ENCODE measurements at places on chromosomes 5 and 9. TPM values are rescaled to one million over a fixed set of nuclear protein-coding genes. Genes with fewer than 3 reads are reported as not detected.

Gene OMD
- not detected for total RNA-seq

Gene FCN2
- total RNA-seq, result not detected

Gene EDIL3
- not detected for total RNA-seq

Gene MYO10
- total RNA-seq, result not detected

Gene CDKN2B
- total RNA-seq, result 6.3 TPM

Gene CDH9
- total RNA-seq, result not detected

Gene BARHL1
- total RNA-seq, result not detected

Gene PCDHA2
- total RNA-seq, result not detected
